IPS-NIHi11 (cell line): ENCODE measurements at places on chromosomes 1 and 21.

DNA sequence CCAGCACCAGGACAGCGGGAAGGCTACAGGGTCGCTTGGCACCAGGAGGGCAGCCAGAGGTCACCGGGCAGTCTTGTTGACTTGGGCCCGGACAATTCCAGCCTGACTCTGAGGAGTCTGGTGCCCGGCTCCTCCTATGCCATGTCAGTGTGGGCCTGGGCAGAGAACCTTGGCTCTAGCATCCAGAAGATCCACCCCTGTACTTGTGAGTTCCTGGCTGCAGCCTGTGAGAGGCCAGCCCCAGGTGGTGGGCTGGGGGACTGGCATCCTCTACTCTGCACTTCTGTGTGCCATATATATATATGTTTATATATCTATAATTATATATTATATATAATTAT is 11.6 kb upstream of the PTPN7 start:
- no peak for DNase-seq

- DNase-seq = no peak
Observed at GRCh38 chr1:168876830-168877229, 147.8 kb upstream of the DPT start.

DNA sequence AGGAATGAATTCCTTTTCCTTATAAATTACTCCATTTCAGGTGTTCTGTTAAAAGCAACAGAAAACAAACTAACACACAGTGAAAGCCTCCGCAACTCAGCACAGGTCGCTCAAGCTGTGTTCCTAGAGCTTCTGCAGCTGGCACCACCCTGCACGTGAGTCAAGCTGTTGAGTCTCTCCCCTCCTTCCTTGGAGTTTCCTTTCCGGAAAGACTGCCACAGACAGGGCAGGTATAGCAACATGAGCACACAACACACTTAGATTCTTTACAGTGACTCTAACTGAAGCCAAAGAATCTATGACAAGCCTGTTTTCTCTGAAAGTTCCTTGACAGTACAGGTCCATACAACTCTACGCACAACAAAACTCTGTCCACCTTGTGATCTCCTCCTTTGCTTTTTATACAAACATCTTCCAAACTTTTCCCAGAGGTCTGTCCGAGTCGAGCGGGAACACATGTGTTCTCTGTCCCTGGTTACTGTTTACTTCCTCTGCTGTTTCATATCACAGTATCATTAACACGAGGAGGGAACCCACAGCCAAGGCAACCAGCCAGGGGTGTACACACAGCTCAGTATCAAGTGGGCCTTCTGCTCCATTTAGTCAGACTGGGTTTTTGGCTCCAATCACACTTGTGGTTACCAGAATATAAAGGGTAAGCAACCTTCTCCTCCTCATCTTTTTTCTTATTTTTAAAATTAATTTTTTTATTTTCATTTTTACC is 38.7 kb upstream of the DESI2 start:
- no peak for DNase-seq

GRCh38 chr1:48092401-48092800 is 95.2 kb upstream of the TRABD2B start:
- no peak for DNase-seq

GRCh38 chr1:19489996-19490395 is 4.7 kb upstream of the CAPZB start:
- DNase-seq = no peak

- no peak for DNase-seq
Observed at GRCh38 chr1:201002510-201002909, 21.0 kb downstream of the KIF21B start.

- DNase-seq = no peak
Observed at GRCh38 chr1:30271401-30272276, 451.7 kb downstream of the MATN1 start.

- DNase-seq = no peak
Observed at GRCh38 chr1:162218546-162218945, 149.1 kb downstream of the NOS1AP start.

DNA sequence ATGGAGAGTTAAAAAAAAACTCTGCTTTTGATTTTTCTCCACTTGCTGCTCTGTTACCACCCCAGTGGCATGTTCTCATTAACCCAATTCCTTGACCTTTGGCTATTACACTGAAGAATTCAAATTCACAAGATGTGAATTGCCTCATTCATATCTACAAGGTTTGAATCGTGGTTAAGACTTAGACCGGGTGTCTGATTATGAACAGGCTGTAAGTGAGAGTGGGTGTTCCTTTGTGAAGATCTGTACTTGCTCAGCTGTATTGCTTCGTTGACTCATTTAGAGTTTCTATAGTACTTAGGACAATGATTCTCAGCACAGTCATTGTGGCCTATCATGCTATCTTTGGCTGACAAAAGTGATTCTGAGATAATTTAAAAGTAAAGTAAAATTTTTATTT is 36.4 kb downstream of the DNM3 start:
- DNase-seq = no peak

GRCh38 chr1:203120325-203121153 is 7.0 kb upstream of the ADORA1 start:
- DNase-seq = no peak

DNA sequence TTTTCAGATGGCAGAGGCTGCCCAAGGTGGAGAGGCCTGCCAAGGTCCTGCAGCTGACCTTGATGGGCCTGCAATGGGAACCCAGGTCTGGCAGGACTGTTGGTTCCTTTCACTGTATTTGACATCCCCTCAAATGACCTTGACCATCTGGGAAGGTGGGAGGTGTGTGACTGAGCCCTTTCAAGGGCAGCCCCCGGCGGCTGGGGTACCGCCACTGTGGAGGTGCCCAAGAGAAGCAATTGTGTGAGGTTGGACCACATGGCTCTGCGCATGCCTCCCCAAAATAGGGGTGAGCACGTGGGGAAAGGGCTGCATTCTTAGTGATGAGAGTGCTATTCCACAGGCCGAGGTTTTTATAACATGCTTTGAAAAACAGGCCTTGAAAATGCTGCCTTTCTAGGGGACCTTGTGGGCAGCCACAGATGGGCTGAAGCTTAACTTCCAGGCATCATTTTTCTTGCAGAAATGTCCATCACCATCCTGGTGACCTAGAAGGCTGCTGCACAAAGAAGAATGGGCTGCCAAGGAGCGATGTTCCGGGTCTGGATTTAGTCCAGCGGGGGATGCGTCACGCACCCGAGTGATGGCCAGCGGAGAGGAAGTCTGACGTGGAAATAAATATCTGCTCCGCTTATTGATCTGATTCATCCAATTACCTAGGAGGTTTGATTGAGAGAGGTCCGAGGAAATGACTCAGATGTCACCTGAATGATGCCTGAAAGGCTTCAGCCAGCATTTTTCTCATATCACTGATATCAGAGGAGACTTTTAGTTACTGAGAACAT is 16.5 kb upstream of the UTS2 start:
- no peak for DNase-seq

DNA sequence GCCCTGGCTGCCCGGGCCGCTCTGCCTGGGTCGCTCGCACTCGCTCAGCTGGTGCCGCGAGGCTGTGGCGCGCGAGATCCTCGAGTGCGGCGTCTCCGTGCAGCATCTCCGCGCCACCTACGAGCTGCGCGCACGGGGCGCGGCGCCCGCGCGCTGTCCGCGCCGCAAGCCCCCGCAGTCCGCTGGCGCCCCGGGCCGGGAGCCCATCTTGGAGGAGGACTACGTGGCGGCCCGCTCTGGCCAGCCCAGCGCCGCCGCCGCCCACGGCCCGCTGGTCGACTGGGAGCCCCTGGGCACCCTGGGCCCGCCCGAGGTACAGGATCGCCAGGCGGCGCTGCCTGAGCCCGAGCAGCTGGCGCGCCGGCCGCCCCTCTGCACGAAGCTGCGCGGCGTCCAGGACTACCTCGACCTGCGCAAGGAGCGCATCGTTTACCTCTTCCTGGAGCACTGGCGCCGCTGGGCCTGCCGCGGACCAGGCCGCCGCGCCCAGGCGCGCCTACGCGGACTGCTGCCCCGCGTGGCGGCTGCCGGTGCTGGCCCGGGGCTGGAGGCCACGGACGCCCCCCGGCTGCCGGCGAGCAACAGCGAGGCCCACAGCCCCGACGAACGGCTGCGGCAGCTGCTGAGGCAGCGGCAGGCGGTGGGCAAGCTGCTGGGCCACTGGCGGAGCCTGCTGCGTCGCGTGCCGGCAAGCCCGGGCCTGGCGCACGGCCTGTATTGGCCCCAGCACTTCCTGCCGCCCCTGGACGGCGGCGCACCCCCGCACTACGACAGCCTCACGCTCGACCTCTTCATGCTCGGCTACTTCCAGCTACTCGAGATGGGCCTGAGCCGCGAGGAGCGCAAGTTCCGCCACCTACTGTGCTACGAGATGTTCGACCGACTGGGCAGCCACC is 10.9 kb downstream of the TNFRSF25 start:
- DNase-seq = peak; percentile 72

- DNase-seq = no peak
Observed at GRCh38 chr1:207031632-207032264, 808 bp downstream of the C1orf116 start.

DNA sequence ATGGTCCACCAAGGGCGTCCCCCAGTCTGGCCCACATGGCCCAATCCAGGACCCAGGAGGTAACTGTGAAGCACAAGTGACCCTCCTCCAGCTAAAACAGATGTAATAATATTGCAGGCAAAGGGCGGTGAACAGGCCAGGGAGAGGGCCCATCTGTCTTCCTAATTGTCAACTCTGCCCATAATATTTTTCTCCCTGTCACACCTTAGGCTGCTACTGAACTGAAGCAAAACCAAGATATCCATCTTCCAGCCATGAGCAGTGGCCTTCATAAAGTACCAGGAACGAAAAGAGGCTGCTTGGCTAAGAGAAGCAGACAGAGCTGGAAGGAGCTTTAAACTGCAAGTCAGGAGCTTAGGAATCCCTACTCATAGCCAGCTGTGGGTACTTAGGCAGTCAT is 3.1 kb downstream of the KANK4 start:
- DNase-seq = no peak

GRCh38 chr1:51768971-51769588 is 109.4 kb downstream of the NRDC start:
- DNase-seq = peak; percentile 68

DNA sequence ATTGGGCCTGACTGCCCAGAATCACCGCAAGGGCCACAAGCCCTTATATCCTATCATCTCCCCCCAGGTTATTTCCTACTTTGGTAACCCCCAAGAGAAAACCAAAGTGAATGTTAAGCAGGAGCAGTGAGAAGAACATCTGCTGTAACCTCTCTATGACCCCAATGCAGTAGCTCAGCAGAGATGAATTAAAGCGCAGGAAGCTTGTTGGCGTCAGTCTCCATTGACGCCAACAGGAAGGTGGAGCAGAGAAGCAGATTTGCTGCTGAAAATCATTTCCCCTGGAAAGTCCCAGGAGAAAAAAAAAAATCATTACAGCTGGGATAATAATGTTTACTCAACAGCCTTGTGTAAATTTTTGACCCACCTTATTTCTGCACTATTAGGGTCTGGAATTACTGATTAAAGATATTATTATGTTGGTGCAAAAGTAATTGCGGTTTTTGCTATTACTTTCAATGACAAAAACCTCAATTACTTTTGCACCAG is 33.2 kb upstream of the FAM163A start:
- DNase-seq = no peak

GRCh38 chr1:170674986-170675385 is 11.1 kb downstream of the PRRX1 start:
- no peak for DNase-seq

DNA sequence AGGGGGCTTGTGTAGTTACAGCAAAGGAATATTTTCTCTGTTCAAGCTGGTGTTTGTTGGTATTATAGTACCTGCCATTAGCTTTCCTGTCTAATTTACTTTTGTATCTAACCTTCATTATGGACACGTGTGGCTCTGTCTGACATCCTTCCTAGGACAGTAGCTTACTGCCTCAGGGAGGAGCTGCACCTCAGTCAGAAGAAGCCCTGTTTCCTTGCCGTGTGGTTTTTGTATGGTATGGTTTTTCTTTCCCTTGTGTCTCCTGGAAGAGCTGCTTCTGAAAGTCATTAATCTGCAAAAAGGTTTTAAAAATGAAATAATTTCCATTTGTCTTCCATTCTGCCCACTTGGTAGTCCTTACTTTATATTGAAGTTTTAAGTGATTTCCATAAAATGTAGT is 17.4 kb upstream of the CRB1 start:
- DNase-seq = no peak

GRCh38 chr1:156566436-156566835 is 5.9 kb downstream of the IQGAP3 start:
- no peak for DNase-seq

GRCh38 chr1:86416343-86416742 is 7.6 kb upstream of the CLCA2 start:
- DNase-seq = no peak

DNA sequence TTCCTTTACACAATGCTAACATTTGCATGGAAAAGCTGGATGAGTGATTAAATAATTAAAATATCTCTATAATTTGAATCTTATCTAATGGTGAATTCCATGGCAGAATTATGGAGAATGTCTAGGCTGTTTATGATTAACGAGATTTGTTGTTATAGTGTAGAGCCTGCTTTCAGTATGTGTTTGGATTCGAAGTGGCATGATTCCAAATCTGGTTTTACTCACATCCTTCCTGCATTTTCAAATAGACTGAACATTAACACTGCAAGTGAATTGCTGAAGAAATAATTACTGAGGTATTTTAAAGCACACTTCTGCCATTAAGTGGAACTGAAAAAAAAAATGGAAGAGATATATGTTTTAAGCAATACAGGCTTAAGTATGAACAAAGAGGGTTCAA is 5.1 kb upstream of the NEK7 start:
- DNase-seq = no peak

- no peak for DNase-seq
Observed at GRCh38 chr1:109316506-109316905, 9.7 kb upstream of the MYBPHL start.

DNA sequence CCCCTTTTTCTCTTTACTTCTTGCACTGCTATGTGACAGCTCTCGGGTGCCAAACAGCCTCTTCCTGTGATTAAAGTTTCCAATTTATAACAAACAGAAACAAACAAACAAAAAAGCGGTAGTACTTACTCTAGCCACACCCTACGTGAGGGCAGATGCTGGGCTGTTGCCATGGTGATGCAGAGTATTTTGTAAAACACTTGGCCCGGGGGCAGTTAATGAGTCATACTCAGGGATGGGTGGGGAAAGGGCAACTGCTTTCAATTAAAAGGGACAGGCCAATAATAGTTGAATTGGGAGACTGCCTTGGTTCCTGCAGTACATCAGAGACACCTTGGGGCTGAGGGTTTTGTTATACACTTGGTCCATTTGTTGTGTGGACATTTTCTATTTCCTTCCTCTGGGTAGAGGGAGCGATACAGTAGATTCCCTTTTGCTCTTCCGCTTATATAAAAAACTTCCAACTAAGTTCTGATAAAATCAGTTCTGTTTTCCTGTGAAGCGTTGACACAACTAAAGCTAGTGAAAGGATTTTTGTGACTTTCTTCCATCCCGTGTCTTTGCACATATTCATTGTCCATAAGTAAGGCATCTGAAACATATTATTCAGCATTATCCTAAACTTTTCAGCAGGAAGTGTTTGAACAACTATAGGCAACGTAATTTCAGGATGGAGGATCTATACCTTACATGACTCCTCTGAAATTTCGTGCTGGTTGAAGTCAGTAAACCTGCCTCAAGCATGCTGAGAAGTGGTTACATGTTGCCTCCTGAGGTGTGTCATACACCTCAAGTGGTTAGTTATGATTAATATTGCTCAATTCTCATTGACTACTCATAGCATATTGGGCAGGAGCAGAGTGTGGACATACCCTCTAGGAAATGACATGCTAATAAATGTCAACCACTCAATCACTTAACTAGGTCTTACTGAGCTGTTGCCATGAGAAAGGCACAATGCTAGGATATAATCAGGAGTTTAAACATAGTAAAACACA is 36.7 kb upstream of the THEM4 start:
- peak; percentile 65 for DNase-seq

GRCh38 chr1:108646265-108646647 is 14.6 kb downstream of the HENMT1 start:
- DNase-seq = no peak

- DNase-seq = no peak
Observed at GRCh38 chr1:235280467-235280866, 47.5 kb downstream of the ARID4B start.
